Heart left ventricle (tissue), 16 donors: ENCODE measurements at places on chromosomes 6 and 20. TPM values are rescaled to one million over a fixed set of nuclear protein-coding genes. Genes with fewer than 3 reads are reported as not detected.

Gene SDHAF4
- total RNA-seq: 14.0 TPM

Gene TEAD3
- 44.3 TPM for total RNA-seq

- no peak for DNase-seq
- H3K27me3 ChIP-seq: no peaks in the 10 kb centered on the region
- H3K36me3 ChIP-seq: peaks cover 42% of the 10 kb centered on the region
- no peaks in the 10 kb centered on the region for H3K4me1 ChIP-seq
Measured at GRCh38 chr20:37868851-37869333, 34.0 kb upstream of the VSTM2L start.

- H3K4me3 ChIP-seq: no peak overlapping the region
- no peak overlapping the region for H3K27ac ChIP-seq
- H3K4me1 ChIP-seq: no peaks in the 10 kb centered on the region
- no peaks in the 10 kb centered on the region for H3K27me3 ChIP-seq
Measured at GRCh38 chr20:60565551-60565950, 607.3 kb downstream of the CDH26 start.

GRCh38 chr6:41658636-41659035 is 20.4 kb downstream of the MDFI start:
- H3K4me3 ChIP-seq: no peak overlapping the region
- no peak for DNase-seq
- H3K27ac ChIP-seq: no peak overlapping the region

DNA sequence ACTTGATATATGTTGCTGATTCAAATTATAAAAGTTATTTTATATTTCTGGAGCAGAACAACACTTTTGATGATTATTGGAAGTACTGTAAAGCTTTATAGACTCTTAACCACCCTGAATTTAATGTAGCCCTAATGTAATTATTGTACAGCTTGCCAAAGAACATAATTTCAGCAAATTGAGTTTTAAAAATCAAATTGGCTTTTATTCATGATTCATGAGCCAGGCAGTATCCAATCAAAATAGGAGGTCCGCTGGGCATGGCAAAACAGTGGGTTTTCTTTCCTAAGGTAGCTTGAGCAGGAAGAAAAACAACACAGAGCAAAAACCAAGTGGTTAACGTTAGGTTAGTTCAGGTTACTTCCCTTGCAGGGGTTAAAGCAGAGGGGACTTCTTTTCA is 64.8 kb upstream of the MAP7 start:
- peaks cover 8% of the 10 kb centered on the region for H3K4me1 ChIP-seq
- no peak overlapping the region for H3K27ac ChIP-seq
- no peaks in the 10 kb centered on the region for H3K27me3 ChIP-seq
- H3K4me3 ChIP-seq: no peak overlapping the region
- H3K36me3 ChIP-seq: peaks cover 43% of the 10 kb centered on the region

DNA sequence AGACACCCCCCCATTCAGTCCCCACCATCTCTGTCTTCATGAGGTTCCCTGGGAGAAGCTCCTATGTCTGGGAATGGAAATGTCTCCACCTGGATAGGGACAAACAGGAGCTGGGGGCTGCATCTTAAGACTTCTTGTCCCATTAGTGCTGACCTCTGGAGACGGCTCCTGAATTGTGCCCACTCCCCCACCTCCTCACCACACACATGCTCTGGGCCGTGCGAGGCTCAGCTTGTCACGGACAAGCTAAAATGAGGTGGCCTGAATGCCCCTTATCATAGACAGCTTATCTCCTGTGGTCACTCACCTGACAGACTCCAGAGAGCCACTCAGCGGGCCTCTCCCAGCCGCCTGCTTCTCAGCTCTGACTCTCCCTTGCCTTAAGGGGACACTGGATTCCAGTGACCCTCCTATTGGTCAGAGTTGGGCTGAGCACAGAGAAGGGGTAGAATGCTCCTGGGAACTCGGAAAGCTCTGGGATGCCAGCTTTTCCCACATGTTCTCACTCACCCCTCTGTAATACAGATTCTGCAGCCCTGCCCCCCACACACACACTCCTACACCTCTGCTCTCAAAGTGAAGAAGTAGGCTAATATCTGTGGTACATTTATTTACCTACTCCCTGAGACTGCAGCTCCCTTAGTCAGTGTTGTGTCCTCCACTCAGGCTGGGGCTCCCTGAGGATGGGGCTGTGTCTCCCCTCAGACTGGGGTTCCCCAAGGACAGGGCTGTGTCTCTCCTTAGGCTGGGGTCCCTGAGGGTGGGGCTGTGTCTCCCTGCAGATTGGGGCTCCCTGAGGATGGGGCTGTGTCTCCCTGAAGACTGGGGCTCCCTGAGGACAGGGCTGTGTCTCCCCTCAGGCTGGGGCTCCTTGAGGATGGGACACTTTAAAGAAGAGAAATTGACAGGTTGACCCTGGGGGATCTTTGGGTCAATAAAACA is 167.5 kb downstream of the VEGFA start:
- H3K36me3 ChIP-seq: no peaks in the 10 kb centered on the region
- H3K27ac ChIP-seq: no peak overlapping the region
- H3K27me3 ChIP-seq: no peaks in the 10 kb centered on the region
- H3K4me3 ChIP-seq: no peak overlapping the region
- DNase-seq: no peak
- peaks cover 11% of the 10 kb centered on the region for H3K4me1 ChIP-seq

DNA sequence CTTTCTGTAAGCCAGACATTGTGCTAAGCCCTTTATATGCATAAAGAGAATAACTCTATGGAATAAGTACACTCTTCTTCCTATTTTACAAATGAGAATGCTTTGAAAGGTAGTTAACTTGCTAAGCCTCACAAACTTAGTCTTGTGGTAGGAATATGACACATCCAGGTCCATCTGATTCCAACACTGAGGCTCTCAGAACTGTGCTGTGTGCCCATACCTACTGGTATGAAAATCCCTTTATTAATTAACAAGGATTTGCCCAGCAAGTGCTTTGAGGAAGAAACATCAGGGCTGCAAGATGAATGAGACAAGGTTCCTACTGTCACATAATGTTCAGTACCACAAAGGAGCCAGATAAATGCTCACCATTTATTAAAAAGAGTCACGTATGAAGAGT is 122.6 kb downstream of the TNFRSF21 start:
- H3K4me1 ChIP-seq: no peaks in the 10 kb centered on the region
- H3K4me3 ChIP-seq: no peak overlapping the region
- H3K27me3 ChIP-seq: no peaks in the 10 kb centered on the region
- no peak overlapping the region for H3K27ac ChIP-seq
- no peak for DNase-seq
